Activated CD4-positive, alpha-beta T cell treated with anti-CD3 and anti-CD28 coated beads, Interleukin-2, amount 50 U/mL, for 4 hours (primary cell): ENCODE measurements at places on chromosomes 3 and 15.
A peak's percentile ranks its signal among the peaks of the same experiment; 100 is the strongest.

DNA sequence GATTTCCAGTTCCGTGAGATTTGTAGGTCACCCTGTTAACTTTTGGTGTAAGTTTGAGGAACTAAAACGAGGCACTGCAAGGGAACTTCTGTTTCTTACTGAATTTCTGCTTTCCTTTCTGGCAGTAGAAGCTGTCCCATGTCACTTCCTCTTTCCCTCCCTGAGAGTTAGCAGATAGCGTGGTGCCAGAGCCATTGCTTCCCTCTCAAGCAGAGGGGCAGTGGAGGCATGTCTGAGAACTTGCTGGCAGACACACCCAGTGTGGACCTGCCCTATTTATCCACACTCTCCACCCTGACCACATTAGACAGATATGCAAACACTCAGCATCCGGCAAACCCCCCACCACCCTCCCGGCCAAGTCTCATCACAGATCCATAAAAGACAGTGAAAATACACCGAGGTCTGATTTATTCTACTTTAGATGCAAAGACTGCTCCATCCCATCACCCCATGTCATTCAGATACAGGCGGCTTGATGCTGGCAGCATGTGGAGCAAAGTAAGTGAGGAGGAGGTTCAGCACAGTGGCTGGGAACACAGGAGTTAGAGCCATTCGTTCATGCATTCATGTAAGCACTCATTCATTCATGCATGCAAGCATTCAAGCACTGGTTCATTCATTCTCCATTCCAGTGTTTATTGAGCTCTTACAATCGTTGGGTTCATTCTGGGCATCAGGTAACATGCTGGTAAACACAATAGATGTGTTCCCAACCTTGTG lies 324.7 kb downstream of the SHQ1 start:
- no peak for DNase-seq

DNA sequence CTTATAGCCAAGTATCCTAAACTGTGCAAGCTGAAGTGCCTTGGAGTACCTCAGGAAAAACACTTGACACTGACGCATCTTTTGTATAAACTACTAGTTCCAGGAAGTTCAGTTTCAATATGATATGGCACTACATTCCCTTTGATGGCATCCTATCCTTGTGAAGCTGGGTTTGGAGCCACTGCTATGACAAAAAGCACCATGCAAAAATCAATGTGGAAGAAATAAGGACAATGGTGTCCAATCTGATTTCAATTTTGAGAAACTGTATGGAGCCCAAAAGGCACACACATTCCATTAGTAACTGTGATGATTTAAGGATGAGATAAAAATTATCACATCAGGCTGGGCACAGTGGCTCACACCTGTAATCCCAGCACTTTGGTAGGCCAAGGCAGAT lies 5.6 kb downstream of the RPS27L start:
- no peak for DNase-seq

- no peak for DNase-seq
Observed at GRCh38 chr3:125324341-125324740, 50.8 kb downstream of the ZNF148 start.

- DNase-seq: no peak
Observed at GRCh38 chr3:190375246-190375645, 12.7 kb upstream of the CLDN16 start.

DNA sequence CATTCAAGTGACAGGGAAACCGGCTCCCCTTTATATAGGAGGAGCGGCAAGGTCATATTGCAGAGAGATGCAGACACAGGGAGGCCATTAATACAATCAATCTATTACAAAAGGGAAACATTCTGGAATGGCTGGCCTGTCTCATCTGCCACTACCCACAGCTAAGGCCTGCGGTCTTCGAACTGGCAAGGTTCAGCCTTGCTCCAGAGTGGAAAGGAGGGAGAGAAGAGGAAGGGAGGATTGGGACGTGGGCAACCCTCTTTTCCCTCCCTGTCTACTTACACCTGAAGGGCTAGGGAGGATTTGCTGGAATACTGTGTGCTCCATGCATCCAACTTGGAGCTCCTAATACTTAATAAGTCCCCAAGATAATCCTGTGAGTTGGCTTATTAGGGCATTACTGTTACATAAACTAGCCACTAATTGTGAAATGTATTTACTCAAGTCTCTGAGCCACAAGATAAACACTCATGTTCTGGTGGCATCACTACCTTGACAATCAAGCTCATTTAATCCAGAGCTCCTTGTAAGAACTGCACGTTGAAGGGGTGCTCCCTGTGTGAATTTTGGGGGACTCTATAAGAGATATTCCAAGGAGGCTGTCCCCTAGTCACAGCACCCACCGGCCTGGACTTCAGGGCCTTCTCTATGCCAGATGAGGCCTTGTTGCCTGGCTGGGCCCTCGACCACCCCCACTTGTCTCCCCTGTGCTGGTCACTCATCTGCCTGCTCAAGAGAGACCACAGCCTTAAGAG lies 19.7 kb upstream of the CCDC174 start:
- DNase-seq: no peak

- no peak for DNase-seq
Observed at GRCh38 chr3:178527981-178528380, 8.3 kb upstream of the KCNMB2 start.

- DNase-seq: no peak
Observed at GRCh38 chr3:13976469-13976868, 96.6 kb upstream of the WNT7A start.

DNA sequence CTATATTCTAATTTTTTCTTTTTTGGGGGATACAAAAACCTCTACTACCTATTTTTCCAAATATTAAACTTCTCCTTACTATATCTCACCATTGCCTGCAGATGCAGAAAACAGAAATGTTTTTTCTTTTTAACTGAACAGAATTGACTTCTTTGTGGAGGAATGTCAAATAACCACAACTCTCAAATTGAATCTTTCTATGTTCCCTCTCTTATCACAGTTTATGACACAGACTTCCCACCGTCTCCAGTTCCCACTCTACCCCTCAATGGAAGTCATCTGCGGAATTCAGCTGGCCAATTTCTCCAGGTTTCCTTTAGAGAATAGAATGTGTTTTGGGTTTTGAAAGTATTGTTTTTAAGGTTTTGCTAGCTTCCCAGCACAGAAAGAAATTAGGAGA lies 77.0 kb downstream of the NR2F2 start:
- DNase-seq: no peak

- DNase-seq: no peak
Observed at GRCh38 chr15:95134431-95135110, 903.2 kb downstream of the MCTP2 start.

- DNase-seq: no peak
Observed at GRCh38 chr3:34248352-34248751, 449.9 kb downstream of the PDCD6IP start.

- DNase-seq: no peak
Observed at GRCh38 chr15:62807539-62808130, 234.9 kb upstream of the TPM1 start.

- no peak for DNase-seq
Observed at GRCh38 chr15:101105059-101105891, 146.6 kb downstream of the CHSY1 start.

DNA sequence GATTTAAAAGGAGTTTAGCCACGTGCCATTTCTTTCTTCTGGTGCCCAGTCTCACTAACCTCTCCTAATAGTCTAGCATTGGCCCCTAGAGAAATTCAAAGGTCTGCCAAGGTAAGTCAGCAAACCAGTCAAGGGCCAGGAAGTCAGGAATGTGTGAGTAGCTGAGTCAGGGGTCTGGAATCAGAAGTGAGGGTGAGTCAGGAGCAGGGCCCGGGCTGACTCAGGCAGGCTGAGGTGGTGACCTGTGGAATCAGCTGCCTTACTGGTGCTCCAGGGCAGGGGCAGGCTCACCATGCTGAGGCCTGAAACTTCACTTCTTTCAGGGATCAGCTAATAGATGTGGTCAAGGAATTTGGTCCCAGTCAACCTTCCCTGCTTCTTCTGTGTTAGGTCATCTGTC lies 105.8 kb upstream of the MYZAP start:
- DNase-seq: no peak

GRCh38 chr15:64355348-64355943 lies 527 bp downstream of the CSNK1G1 start:
- peak; percentile 41 for DNase-seq

DNA sequence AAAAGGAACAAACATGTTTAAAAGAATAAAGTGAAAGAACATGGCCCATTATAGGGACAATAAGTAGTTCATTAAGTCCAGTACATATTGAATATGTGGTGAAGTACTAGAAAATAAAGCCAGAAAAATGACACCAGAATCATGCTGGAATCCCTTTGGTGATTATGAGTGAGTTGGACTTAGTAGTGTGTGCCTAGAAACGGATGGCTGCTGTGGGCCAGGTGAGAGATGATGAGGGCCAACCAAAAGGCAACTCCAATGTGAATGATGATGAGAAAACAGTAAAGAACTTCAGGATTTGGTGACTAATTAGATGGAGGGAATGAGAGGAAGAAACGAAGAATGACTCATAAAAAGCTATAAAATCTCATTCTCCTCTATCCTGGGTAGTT lies 3.3 kb downstream of the CRYGS start:
- DNase-seq: no peak

- no peak for DNase-seq
Observed at GRCh38 chr15:50109076-50109987, 9.7 kb downstream of the ATP8B4 start.

DNA sequence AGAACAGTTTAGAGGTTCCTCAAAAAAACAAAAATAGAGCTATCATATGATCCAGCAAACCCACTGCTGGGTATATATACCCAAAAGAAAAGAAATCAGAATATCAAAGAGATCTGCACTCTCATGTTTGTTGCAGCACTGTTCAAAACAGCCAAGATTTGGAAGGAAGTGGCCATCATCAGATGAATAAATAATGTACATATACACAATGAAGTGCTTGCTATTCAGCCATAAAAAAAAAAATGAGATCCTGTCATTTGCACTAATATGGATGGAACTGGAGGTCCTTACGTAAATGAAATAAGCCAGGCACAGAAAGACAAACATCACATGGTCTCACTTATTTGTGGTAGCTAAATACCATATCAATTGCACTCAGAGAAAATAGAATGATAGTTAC lies 58.4 kb downstream of the SCAPER start:
- no peak for DNase-seq

DNA sequence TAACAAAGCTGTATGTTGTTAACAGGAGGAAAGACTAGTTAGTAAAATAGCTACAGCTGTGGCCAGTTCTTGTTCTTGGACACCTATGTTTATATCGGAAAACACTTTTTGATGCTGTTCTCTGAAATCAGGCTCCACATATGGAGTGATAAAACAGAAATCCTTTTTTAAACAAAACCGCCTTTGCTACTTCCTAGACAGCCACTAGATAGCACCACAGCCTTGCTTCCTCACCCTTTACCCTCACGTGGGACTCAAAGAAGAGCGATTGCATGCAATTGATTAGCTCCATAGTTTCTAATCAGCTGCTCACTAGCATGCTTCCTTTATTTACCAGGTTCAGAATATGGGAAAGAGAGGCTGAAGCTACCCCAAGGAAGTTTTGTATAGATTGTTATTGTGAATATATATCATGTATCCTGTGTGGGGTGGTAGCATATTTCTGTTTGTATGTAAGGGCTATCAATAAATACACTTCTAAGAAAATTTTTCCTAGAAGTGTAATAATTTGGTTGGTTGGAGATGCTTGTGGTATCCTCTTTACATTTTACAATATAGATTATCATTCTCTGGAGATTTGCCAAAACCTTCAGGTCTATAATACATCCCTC lies 4.3 kb upstream of the MTFMT start:
- no peak for DNase-seq

DNA sequence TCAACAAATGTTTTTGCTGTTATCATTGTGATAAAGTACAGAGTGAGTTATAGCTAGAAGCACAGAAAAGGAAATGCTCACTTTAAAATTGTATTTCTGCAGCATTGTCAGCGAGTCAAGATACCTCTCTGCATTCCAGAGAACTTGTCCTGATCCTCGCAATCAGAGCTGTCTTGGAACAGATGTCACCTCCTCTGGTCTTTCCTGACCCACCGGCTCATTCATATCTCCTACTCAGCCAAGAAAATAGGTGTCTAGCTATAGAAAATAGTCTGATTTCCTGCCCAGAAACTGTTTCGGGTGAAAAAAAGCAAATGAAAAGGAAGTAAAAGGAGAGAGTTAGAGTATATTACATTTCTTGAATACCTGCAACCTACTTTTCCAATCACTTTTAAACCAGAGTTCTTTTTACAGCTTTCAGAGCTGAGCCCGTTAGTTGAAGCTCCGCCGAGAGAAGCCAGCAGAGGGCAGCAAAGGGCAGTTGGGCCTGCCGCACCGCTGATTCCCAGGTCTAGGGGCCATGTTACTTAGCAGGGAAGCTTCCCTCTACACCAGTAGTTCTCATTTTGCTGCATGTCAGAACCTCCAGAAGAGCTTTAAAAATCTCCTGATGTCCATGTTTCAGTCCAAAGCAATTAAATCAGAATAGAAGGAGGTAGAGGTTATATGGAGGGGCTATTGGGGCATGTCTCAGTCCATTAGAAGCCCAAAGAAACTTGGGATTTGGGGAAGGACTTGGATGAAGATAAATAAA lies 185.7 kb upstream of the THRB start:
- peak; percentile 4 for DNase-seq

DNA sequence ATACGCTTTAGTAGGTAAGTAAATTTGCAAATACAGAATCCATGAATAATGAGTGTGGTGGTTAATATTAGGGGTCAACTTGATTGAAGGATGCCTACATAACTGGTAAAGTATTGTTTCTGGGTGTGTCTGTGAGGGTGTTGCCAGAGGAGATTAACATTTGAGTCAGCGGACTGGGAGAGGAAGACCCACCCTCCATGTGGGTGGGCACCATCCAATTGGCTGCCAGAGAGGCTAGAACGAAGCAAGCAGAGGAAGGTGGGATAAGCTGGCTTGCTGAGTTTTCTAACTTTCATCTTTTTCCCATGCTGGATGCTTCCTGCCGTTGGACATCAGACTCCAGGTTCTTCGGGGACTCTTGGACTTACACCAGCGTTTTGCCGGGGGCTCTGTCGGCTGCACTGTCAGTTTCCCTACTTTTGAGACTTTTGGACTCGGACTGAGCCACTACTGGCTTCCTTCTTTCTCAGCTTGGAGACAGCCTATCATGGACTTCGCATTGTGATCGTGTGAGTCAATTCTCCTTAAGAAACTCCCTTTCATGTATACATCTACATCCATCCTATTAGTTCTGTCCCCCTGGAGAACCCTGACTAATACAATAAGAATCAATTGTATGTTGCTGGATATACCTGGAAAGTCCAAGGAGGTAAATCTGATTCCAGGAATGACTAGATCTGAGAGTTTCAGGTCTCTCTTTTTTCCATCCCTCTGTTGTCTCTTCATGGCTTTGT lies 25.8 kb upstream of the NEDD4 start:
- DNase-seq: no peak

- no peak for DNase-seq
Observed at GRCh38 chr3:124593442-124593829, 136.8 kb upstream of the UMPS start.

- no peak for DNase-seq
Observed at GRCh38 chr3:139758654-139759291, 81.0 kb upstream of the NMNAT3 start.
